Activated CD8-positive, alpha-beta memory T cell treated with anti-CD3 and anti-CD28 coated beads for 1 hour (primary cell): ENCODE measurements at places on chromosomes 5 and 9.

- no peak for DNase-seq
These were observed 577 bp downstream of the RNF145 start for GRCh38 chr5:159208514-159209437.

GRCh38 chr5:142918959-142919635, 148.9 kb downstream of the ARHGAP26 start:
- no peak for DNase-seq

DNA sequence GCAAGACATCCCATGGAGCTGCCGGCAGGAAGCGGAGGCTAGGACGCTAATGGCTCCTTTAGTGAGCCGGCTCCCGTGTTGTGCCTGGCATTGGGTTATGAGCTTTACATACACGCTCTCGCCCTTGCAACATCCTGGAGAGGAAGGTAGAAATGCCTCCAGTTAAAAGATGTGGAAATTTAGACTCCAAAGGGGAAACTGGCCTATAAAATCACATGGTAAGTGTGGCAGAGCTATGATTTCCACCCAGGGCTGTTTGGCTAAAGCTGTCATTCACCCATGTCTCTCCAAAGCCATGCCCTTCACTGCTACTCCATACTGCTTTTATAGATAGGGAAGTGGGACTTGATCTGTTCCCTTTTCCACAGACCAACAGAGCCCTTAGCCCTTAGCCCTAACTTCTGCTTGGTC, 5.2 kb downstream of the GM2A start:
- DNase-seq: no peak

DNA sequence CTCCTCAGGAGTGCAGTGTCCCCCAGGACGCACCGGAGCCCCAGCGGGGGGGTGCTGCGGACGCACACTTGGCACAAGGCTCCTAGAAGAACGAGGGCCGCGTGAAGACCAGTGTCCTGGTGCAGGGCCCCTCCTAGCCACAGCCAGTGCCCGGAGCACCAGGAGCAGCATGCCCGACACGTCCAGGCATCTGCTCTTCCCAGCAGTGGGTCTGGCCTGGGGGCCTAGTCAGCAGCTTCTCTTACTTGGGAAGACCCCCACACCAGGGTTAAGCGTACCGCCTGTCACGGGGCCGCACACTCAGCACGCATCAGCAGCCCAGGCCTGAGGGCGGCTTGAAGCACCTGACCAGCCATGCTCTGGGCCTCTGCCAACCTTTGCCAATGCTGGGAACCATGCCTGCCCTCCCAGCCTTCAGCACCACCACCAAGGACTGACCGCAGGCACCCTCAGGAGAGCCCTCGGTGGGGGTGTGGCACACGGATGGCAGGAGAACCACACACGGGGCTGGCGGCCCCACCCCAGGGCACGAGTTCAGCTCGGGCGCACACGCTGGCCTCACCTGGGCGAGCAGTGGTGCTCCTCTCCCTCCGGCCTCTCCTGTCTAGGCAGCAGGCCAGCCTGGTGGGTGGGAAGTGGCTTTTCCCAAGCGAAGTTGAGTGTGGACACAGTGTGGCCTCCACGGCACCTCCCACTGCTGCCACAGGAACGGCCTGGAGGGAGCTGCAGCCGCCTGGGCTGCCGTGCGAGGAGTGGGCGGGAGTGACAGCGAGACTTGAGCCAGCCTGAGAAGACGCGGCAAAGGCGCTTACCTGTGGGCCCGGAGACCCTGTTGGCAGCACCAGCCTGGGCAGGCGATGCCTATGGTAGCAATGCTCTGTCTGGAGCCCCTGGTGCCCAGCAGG, 12.0 kb upstream of the AJM1 start:
- DNase-seq: no peak

DNA sequence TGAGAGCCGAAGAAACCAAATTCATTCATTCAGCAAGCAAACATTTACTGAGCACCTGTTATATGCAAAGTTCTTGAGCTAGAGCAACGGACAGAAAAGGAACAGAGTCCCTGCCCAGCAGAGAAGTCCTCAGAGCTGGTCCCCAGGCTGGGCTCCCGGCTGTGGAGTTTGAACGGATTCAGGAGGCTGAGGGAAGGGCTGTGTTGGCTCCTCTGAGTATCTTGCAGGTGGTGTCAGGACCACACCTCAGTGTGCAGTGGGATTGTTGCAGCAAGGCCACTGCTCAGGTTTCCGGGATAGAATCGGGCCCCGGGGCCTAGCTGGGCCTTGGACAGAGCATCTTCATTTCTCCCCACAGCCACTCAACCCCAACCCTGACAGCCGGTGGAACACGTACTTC, 5.1 kb downstream of the TBC1D13 start:
- DNase-seq: no peak

DNA sequence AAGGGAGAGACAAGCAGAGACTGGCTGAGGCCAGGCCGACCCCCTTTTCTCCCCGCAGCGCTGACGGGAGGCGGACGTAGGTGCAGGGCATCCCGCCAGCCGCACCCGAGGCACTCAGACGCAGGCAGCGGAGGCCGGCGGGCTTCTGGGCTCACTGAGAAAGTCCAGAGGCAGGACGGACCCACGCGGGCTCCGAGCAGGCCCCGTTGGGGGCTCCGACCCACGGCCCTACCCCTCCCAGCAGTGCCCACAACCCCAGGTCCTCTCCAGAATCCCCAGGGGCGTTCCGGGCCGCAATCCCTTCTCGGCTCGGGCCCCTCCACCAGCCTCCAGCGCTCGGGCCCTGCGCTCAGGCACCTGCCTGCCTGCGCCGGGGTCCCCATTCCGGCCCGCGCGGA, 543 bp downstream of the MTMR12 start:
- peak; percentile 3 for DNase-seq

GRCh38 chr5:83475935-83476814, 4.6 kb downstream of the VCAN start:
- DNase-seq: no peak

DNA sequence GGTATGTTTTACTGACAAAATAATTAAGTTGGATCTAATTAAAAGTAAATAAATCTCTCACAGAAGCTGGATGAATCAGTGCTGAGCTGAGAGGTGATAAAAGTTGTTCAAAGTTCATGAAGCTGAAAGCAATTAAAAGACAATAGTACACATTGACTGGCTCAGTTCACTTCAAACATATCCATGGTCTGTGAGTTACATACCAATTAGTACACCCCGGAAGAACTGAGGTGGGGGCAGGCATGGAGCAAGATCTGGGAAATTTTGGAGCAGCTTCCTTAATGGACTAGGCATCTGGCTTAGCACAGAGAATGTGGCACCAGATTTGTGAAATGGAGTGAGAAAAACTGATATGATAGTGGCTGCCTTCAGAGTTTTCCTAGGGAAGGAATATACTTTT, 152.7 kb downstream of the ATP10B start:
- DNase-seq: no peak

DNA sequence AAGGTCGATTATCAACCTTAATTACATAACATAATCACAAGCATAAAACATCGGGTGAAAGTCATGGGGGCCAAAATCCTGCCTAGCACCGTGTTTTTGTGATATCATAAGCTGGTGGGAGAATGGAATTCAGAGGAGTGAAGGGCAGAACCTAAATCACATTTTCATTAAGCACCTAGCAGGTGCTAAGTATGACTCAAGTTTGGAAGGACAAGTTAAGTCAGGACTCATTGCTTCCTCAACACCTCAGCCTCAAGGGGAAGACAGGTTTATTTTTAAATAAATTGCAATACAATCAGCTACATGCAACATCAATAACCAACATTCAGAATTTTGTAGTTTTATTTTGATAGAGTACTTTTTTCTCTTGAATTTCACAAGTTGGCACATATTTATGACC, 33.5 kb upstream of the GAS1 start:
- DNase-seq: no peak

DNA sequence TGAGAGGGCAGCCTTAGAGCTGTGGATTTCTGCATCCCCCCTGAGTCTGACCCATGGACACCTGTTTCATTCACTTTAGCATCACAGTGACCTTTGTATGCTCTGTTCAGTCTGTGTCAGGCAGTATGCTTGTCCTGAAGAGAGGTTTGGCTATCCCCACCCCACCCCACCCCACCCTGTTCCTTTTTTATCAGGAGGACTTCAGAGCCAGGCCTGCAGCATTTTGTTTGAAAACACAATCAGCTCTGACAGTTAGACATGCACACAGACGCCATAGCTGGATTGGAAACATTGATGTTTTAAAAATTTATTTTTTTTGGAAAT, 142.2 kb downstream of the NTRK2 start:
- DNase-seq: no peak

DNA sequence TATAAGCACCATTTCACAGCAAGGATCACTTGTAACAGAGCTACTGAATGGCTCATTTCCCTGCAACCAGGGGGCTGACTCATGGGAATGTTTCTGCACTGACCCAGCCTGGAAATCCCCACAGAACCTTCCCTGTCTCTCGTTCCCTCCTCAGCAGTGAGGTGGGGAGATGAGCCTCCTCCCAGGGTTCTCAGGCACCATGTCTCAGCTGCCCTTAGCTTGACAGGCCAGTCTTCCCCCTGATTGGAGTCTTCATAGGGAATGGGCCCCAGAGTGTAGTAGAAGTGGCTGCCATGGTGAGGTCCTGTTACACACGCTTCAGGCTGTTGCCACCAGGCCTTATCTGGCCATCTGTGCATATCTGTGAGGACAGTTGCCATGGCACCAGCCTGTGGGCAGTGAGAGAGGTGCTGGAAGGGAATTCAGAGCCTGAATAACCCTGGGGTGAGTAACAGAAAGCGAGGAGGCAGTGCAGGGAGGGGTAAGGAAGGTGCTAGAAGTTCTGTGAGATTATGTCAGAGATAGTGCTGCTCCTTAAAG, 324.4 kb downstream of the ENC1 start:
- no peak for DNase-seq

- DNase-seq: no peak
These were observed 14.9 kb downstream of the GLDC start for GRCh38 chr9:6630502-6631206.

- no peak for DNase-seq
These were observed 145.3 kb upstream of the FST start for GRCh38 chr5:53335115-53335514.

- no peak for DNase-seq
These were observed 20.3 kb upstream of the ARRDC3 start for GRCh38 chr5:91403438-91403837.

- no peak for DNase-seq
These were observed 29.8 kb upstream of the PPARGC1B start for GRCh38 chr5:149700347-149700746.

DNA sequence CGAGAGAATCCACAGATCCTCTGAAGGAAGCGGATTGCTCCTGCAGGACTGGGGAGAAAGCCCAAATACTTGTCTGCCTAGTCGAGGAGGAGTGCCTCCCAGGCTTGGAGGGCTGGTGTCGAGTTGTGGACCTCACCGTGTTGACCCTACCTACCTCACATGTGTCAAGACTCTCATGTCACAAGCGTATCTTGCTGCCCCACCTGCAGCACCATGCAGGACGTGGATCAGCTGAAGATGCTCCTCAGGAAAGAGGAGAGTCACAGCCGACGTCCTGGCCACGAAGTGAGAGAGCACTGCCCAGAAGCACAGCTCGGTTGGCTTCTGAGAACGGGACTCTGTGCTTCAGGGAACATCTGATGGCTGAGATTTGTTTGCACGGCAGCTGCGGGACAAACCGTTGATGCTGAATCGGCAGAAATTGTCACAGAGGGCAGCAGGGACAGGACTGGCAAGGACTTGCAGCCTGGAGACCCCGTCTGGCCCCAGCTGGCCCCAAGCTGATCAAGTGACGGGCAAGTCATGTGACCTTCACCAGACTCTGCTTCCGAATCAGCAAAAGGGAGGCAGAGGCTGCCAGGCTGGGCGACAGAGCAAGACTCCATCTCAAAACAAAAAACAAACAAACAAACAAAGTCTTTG, 119.1 kb upstream of the ITGA1 start:
- DNase-seq: no peak

GRCh38 chr9:123268199-123268464, 254 bp downstream of the STRBP start:
- DNase-seq: no peak

DNA sequence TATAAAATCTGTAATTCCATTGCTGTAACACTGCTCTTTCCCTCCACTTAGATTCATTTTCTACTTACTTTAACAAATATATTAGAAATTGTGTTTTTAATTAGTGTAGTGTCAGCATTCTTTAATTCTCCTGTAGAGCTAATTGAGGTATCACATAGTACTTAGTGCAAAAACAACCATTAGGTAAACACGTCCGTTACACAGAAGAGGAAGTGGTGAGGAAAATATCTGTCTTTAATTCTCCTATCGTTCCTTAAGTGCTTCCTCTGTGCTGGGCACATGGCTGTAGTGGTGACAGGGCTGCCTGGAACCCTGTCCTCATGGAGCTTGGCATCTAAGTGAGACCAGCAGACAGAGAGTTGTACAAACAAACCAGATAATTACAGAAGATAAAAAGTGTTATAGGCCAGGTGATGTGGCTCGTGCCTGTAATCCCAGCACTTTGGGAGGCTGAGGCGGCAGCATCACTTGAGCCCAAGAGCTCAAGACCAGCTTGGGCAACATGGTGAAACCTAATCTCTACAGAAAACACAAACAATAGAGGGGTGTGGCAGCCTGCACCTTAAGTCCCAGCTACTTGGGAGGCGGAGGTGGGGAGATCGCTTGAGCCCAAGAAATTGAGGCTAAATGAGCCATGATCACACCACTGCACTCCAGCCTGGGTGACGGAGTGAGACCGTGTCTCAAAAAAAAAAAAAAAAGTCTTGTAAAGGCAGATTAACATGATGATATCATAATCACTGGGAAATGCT, 36.4 kb downstream of the PARP8 start:
- no peak for DNase-seq

- DNase-seq: no peak
These were observed 243.8 kb upstream of the IRX1 start for GRCh38 chr5:3351581-3352442.

DNA sequence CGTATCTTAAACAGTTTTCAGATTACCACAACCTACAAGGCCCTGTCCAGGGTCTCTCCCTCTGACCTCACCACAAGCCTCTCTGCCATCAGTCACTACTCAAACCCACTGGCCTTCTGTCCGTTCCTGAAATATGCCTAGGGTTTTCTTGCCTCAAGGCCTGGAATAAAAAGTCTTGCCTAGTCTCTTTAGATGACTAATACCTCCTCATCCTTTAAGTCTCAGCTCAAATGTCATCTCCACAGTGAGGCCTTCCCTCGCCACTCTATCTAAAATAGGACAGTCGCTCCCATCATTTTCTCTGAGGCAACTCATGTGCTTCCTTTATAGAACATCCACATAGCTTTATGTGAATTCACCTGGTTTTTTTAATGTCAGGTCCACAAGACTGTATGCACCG, 5.2 kb downstream of the DENND1A start:
- DNase-seq: no peak

- no peak for DNase-seq
These were observed 186.6 kb downstream of the CRB2 start for GRCh38 chr9:123542435-123543225.

DNA sequence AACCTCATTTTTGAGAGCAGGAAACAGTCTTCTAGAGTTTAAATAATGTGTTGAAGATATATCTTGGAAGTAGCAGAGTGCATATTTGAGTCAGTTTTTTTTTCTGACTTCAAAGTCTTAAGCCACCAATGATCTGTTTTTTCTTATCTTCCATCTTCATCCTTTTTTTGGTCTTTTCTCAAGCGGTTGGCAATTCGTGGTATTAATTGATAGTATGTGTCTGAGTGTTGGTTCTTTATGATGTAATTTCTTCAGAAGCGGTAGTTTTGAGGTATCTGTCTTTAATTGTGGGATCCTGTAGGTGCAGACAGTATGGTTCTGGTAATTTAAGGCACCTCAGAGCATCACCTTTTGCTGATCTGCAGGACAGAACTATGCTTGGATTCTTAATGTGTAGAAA, 3.9 kb downstream of the CSNK1G3 start:
- no peak for DNase-seq
